ENCODE measurements at places on chromosomes 6 and 20.

DNA sequence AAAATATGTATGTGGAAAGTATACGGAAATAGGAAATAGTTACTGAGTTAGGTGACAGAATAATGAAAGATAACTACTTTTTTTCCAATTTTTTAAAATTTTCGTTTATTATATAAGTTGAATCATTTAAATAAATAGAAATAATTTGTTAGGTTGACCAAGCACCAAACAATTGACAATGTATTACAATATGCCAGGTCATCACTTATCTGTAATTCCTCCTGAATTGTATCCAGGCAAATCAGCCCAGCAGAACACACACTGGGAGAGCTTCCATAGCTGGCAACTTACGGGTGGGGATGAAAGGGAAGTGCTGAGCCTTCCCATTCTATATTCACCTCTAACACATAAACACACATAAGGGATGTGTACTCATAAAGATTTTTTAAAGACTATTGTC lies 40.7 kb downstream of the FAXC start:
- DNase-seq = no peak

GRCh38 chr6:2598867-2599266 lies 151.9 kb downstream of the MYLK4 start:
- no peak for DNase-seq

GRCh38 chr6:6402006-6402405 lies 81.5 kb upstream of the F13A1 start:
- DNase-seq = no peak

DNA sequence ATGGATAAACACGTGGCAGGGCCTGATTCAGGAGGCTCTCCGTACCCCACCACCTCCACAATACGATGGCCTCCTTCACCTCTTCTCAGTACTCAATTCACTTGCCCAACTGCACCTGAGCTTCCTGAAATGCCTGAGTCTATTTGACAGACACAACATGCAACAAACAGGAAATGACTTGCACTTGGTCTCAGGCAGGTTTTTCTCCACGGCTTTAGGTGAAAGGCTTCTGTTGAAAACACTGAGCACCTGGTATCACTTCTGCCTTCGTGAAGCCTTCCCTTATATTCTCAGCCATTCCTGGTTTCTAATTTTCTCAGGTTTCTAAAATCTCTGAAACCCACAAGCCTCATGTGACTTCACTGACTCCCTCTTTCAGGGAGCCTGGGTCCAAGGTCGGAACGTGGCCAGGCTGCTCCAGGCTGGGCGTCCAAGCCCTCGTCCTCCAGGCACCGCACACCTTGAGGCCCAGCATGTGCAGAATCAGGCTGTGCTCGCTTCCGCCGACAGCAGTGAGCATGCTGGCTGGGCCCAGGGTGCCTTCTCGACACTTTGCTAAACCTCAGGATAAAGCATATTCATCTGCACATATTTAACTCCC lies 34.7 kb downstream of the TAF4 start:
- no peak for DNase-seq

DNA sequence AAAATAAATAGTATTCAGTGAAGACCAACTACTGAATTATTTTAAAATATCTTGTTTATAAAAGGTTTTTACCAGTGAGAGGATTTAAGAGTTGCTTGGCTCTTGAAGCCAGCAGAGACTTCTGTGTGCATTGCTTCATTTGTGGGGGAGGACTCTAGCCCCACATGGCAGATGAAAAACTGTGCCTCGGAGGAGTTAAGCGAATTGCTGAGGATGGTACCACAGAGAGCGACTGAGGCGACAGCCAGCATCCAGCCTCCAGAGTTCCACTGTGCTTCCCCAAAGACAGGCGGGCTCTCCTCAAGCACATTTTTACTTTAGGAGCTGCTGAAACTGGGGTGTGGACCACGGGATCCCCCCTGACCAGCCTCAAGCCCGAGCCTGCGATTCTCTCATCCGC lies 80.7 kb downstream of the THBS2 start:
- DNase-seq = no peak

- no peak for DNase-seq
Observed at GRCh38 chr6:17169291-17169690, 67.4 kb downstream of the STMND1 start.

- DNase-seq = no peak
Observed at GRCh38 chr6:122770835-122771601, 8.5 kb upstream of the FABP7 start.

Data from NCI-H1930 (cell line).